Activated naive CD8-positive, alpha-beta T cell treated with anti-CD3 and anti-CD28 coated beads, Interleukin-2, amount 50 U/mL, for 16 hours (primary cell): ENCODE measurements at places on chromosomes 16 and 17.

- DNase-seq: no peak
Measured at GRCh38 chr16:22189473-22190080, 16.5 kb upstream of the EEF2K start.

DNA sequence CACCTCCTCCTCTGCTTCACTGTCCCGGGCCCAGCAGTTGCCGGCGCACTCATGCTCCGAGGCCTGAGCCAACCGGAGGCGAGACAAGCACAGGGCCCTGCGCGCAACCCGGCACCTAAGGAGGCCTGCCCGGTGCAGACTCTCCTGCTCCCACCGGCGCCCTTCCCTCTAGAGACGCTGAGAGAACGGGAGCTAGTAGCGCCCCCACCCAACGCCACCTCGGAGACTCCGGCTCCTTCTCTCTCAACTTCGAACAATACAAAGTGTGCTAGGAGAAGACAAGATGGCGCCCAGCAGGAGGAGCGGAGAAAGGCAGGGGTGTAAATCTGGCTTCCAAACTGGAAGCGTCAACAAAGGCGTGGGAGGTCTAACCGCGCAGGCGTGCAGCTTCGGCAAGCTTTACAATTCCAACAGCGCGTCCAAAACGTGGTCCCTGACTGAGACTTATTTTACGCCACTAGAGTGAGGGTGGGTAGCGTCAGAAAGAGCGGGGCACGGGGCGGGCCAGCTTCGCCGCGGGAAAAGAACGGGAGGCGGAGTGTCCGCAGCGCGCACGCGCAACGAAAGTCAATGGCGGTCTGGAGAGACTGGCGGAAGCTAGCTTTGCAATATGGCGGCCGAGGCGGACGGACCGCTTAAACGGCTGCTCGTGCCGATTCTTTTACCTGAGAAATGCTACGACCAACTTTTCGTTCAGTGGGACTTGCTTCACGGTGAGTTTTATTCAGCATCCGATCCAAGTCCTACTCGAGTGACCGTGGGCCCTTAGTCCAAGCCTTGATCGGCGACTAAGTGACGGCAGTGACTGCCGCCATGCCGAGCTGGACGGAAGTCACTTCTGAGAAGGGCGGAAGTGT lies at the start of gene MPDU1:
TSS of gene MPDU1 (plus strand) at position 600 of the 857 bp plus-strand sequence. CDS start at position 611, 11 bp downstream.
- DNase-seq: peak; percentile 84

DNA sequence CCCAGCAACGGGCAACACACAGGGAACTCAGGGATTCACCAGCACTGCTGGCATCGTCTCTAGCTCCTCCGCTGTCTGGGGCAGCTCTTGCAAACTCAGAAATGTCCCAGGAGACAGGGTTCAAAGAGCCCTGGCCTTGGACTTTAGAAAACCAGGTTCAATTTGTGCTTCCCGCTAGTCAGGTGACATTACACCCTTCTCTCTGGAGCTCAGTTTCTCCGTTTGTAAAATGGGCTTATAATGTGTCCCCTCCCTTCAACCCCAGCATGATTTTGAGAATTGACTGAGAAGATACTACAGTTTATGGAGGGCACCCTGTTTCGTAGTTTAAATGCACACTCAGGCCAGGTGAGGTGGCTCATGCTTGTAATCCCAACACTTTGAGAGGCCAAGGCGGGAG lies 1.9 kb upstream of the MYCBPAP start:
- no peak for DNase-seq

DNA sequence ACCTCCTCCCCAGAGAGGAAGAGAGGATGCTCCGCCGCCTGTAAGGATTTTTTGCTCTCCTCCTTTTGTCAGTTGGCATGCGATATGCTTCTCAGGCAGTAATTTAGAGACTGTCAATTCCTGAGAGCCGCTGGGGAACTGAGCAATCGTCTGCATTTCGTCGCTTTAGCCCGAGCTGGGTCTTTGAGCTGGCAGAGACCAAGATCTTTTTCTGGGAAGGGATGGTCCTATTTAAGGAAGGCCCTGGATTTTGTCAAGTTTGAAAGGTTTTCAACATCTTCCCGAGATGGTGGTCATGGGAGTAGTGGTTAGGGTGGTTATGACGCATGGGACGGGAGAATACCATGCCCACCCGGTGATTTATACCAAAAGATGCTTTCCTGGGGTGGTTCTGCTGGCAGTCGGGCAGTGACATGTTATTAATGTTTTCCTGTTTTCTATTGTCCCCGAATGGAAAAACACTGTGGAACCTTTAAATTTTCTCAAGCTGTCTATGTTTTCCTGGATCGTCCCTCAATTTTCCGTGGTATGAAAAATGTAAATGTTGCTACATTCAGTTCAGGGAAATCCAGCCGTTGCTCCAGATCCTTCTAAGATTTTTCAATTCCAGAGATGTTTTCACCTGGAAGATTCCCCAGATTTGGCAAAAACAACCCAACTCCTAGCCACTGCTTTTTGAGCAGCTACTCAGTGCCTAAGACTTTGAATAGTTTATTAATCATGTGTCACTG lies 586.4 kb downstream of the MAF start:
- no peak for DNase-seq

DNA sequence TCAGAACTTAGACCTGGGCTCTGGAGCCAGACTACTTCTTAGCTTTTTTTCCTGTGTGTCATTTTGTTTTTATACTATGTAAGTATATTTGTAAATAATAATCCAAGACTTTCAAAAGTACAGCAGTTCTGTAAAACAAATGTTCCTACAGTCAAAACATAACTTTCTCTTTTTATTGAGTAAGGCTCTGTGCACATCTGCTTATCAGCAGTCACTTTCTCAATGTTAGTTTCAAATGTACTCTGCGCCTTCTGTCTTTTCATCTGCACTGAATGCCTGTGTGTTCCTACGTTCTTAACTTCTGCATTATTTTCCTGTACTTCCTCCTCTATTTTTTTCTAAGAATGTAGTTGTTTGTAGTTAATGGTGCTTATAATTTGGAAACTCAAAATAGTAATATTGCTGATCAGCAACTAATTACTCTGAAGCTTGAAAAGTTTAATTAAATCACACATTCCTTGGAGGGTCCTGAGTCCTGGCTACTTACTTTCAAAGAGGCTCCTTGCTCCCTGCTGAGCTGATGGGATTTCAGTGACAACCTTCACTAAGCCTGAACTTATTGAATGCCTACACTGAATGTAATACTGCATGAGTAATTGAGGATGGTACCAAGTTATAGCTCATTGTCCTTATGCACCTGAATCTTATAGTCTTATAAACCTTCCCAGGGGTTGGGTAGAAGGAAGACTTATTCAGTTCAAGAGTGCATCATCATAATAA lies 329.9 kb downstream of the KCNJ2 start:
- no peak for DNase-seq

DNA sequence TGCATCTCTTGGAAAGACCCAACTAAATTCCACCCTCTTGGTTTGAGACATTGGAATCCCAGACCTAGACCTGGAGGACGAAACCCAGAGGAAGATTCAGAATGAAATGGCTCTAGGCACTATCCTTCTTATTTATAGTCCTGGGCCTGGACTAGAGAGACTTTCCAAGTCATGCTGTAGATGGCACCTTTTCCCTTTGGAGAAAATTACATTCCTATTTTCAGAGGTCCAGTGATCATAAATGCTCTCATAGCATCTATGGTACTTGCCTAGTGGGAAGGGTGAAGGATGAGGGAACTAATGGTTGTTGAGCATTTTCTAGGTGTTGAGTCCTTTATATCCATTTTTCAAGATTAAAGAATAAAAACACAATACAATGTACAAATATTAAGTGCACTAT lies 37.1 kb downstream of the SPACA3 start:
- DNase-seq: no peak

GRCh38 chr17:2924211-2924610 lies 128.0 kb downstream of the RAP1GAP2 start:
- no peak for DNase-seq

GRCh38 chr17:56269556-56270389 lies 116.5 kb downstream of the ANKFN1 start:
- DNase-seq: no peak

DNA sequence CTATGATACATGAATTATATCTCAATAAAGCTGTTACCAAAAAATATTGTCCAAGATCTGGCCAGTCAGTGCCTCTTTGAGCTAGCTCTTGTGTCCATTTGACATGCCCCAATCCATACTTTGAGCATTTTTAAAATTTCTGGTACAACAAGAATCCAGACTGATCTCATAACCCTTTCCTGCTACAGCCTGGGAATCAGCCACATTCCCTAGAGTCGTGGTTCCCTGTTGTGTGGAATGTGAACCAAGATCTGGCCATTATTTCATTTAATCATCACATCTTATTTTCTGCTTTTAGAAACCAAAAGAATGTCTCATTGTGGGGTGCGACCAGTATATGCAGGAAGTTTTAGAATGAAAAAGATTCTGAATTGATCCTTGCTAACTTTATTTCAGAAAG lies 34.3 kb upstream of the RPRML start:
- no peak for DNase-seq

DNA sequence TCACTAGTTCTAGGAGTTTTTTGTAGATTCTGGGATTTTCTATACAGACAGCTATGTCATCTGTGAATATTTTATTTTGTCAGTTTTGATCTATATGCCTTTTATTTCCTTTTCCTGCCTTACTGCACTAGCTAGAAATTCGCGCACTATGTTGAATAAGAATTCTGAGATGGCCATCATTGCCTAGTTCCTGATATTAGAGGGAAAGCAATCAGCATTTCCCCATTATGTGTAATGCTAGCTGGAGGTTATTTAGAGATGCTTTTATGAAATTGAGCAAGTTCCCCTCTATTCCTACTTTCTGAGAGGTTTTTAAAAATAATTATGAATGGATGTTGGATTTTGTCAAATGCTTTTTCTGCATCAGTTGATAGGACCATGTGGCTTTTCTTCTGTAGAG lies 23.8 kb downstream of the MPRIP start:
- no peak for DNase-seq

DNA sequence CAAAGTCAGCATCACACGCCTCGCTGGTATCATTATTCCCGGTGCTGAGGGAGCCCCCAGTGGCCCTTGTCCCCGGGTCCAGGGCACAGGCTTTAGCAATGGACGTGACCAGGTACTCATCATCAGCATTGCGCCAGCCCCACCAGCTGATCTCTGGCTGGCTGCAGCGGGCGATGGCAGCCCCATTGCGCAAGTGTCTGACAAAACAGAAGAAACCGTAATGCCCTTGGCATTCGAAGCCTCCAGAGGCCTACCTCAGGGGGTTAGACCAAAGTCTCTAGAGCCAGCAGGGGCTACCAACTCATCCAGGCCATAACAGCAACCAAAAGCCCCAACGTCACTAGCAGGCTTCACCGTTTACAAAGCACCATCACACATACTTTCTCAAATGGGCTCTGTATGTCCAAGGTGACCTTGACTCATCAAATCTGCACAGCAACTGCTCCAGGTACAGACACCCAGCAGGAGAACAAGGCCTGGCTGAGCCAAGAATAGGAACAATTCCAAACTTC lies 7.3 kb downstream of the MTMR4 start:
- DNase-seq: no peak

GRCh38 chr16:49194537-49195236 lies 87.0 kb downstream of the CBLN1 start:
- no peak for DNase-seq
